ENCODE measurements at places on chromosomes 3 and 15. TPM values are rescaled to one million over a fixed set of nuclear protein-coding genes. Genes with fewer than 3 reads are reported as not detected.

GRCh38 chr15:40054855-40055575 is 16.0 kb upstream of the SRP14 start:
- no peak for DNase-seq

DNA sequence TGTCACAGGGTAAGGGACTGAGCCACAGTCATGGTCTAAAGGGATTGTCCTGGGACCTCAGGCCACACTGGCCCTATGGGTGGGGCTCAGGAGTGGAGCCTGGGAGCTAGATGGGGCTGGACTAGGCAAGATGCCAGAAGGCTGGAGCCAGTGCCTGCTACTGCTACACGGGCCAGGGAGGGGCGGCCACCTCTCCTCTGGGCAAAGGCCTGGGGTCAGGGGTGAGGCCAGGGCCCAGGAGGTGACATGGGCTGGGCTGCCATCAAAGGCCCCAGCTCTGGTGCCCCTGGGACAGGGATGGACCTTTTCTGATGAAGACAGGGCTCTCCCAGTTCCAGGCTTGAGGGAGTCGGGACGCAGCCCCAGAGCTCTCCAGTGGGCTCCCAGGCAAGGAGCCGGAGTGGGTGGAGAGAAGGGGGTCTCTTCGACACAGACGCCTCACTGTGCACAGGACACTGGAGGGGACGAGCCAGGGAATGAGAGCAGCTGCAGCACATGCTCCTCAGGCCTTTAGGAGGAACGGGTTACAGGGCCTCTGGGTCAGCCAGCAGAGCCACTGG is 62.1 kb upstream of the IQSEC1 start:
- no peak for DNase-seq

- DNase-seq, result no peak
Measured at GRCh38 chr3:135224815-135225362, 429.8 kb downstream of the EPHB1 start.

DNA sequence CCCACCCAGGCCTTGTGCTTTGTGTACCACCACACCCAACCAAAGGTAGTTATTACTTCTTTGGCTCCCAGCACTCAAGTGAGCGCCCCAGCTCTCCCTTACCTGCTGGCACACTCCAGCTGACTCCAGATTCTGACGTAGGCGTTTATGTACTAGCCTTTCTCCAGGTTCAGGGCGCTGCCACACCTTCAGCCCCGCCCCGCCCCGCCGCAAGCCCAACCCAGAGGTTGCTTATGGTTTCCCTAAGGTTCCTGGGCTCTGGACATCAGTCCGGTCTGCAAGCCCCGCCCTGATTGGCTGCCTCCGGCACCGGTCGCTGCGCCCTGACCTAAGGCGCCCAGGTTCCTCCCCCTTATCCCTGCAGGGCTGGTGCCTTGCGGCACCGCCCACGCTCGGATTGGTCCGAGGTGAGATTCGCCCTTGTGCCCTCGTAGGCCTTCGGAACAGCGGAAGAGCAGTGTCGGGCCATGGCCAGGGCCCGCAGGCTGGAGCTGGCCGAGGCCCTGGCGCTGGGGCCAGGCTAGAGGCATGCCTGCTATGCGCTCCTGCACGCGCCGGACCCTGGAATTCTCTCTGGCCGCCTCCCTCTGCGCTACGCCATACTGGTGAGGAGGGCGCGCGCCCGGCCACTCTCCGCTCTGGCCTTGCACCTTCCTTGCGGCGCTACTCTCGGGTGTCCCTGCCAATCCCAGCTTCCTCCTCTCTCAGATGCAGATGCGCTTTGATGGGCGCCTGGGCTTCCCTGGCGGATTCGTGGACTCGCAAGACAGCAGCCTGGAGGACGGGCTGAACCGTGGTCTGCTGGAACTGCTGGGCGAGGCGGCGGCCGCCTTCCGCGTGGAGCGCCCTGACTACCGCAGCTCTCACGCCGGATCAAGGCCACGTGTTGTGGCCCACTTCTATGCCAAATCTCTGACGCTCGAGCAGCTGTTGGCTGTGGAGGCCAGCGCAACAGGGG is 19.8 kb upstream of the NUDT16 start:
- DNase-seq, result peak; percentile 95

- DNase-seq, result no peak
Measured at GRCh38 chr3:187914231-187914630, 169.0 kb upstream of the BCL6 start.

DNA sequence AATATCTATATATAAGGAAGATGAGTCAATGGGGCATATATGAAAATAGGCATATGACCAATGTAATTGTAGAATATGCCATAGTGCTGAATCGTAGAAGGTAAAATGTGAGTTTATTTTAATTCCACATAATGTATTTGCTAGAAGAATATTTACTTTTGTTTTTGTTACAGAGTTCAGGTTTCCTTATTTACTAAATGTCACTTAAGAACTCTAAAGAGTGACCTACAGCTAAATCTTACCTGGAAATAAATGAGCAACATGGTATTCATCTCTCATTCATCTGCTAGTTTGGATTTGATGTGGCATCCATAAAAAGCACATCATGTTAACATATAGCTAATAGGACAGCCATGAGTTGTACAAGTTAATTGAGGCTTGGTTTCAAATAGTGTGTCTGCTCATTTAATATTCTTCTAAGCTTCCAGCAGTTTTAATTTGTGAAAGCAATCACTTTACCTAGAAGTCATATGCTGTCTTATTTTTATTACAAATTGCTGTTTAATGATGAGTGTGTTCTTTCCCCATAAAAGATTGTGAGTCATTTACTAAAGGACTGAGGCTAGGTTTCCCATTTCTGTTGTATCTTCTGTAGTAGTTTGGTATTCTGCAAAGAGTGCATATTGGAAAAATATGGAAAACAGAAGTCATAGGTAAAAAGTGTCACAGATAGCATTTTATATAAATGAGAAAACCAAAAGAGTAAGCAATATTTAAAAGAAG is 222.1 kb upstream of the POU1F1 start:
- no peak for DNase-seq

- no peak for DNase-seq
Measured at GRCh38 chr3:194565597-194566190, 67.5 kb downstream of the TMEM44 start.

GRCh38 chr15:83435782-83436181 is 11.4 kb upstream of the SH3GL3 start:
- DNase-seq, result no peak

DNA sequence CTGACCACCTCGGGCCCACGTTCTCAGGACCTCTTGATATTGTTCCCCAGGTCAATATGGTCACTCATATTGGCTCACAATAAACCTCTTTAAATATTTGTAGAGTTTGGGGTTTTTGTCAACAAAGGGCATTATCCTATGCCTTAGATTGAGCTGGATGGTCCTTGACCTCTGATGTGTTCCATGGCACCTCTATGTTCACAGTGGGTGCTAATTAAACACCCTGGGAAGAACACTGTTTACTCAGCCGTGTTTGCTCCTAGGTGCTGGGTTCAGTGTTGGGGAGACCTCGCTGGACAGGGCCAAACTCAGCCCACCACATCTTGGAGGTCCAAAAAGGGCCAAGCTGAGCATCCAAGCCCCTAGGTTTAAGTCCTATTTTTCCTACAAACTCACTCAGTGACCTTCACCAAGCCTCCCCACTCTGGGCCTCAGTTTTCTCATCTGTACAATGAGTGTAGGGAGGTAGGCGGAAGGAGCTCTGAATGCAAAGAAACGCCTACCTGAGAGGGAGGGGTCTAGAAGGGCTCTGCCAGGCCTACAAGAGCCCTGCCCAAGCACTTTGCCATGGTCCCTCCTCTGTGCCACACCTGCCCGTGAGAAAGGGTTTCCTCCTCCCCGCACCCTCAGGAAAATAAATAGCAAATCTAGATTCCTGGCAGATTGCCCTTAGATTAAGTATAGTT is 7.2 kb downstream of the FAM174B start:
- no peak for DNase-seq

CCRL2 gene
- not detected for total RNA-seq
